ENCODE measurements at places on chromosomes 4 and X. TPM values are rescaled to one million over a fixed set of nuclear protein-coding genes. Genes with fewer than 3 reads are reported as not detected.

- no peak for DNase-seq
Measured at GRCh38 chr4:10977534-10977933, 293.0 kb upstream of the CLNK start.

- no peak for DNase-seq
Measured at GRCh38 chr4:2503809-2504208, 32.6 kb upstream of the FAM193A start.

Gene MAML3
- 0.07 TPM for total RNA-seq

Gene ODAPH
- not detected for total RNA-seq

Gene RBMXL3
- total RNA-seq = not detected
